ENCODE measurements at places on chromosomes 4 and X.

GRCh38 chrX:17038277-17038676, 91.8 kb downstream of the REPS2 start:
- no peak for DNase-seq

- DNase-seq: no peak
These were observed 2296.6 kb upstream of the AGA start for GRCh38 chr4:179738822-179739221.

GRCh38 chrX:54715621-54716020, 82.4 kb downstream of the ITIH6 start:
- DNase-seq: no peak

DNA sequence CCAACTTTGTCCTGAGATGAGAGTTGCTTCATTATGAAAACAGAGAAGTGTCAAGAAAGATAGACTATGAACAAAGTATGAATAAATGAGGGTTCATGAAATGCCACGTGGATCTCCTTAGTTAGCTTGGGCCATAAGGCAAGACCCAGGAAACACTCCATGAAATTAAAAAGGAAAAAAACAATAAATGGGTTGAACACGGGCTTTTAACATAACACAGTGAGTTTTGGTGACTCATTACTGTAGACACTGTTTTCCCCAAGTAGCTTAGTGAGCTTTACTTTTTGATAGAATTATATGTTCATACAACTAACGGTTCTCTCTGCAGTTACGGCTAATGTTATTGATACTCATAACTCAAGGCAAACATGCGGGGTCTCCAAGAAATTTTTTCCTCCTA, 265.0 kb downstream of the DHX15 start:
- DNase-seq: no peak

- no peak for DNase-seq
These were observed 87.5 kb upstream of the INTU start for GRCh38 chr4:127545271-127545670.

- no peak for DNase-seq
These were observed 115.4 kb downstream of the PARM1 start for GRCh38 chr4:75048208-75048879.

DNA sequence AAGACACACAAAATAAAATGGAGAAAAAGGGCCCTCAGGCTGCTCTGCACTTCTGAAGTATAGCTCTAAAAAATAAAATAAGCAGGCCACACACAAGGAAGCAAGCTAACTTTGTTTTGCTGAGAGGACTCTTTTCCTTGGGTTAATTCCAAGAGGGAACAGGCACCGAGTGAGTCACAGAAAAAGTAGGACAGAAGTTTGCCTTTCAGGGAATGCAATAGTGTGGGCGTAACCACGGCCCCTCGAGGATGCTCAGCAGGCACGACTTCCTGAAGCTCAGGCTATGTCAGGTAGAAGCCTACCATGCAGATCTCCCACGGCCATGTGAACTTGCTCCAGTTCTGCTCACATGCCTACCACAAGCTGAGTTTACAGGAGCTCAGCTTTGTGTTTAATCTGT, 22.1 kb downstream of the PPP1R2C start:
- peak; percentile 54 for DNase-seq

DNA sequence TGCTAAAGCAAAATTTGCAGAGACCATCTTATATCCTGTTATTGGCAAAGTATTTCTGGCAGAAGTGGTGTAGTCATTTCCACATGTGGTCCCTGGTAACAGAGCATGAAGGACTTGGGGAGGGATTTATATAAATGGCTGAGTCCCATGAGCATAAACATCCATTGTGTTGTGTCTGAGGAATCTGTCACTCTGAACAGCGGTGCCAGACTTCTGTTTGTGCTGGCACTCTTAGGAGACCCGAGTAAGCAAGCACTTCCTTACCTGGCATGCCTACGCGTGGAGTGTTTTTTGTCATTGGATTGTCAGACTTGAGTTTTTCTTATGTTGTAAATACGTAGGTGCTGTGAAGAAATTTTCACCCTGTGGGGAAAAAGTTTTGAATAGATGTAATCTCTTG, 285.9 kb downstream of the ARHGAP10 start:
- DNase-seq: peak; percentile 40

Data from left ventricle myocardium superior (tissue), 1 donor.